Upper lobe of right lung (tissue), 1 donor: ENCODE measurements at places on chromosomes 16 and 17.

DNA sequence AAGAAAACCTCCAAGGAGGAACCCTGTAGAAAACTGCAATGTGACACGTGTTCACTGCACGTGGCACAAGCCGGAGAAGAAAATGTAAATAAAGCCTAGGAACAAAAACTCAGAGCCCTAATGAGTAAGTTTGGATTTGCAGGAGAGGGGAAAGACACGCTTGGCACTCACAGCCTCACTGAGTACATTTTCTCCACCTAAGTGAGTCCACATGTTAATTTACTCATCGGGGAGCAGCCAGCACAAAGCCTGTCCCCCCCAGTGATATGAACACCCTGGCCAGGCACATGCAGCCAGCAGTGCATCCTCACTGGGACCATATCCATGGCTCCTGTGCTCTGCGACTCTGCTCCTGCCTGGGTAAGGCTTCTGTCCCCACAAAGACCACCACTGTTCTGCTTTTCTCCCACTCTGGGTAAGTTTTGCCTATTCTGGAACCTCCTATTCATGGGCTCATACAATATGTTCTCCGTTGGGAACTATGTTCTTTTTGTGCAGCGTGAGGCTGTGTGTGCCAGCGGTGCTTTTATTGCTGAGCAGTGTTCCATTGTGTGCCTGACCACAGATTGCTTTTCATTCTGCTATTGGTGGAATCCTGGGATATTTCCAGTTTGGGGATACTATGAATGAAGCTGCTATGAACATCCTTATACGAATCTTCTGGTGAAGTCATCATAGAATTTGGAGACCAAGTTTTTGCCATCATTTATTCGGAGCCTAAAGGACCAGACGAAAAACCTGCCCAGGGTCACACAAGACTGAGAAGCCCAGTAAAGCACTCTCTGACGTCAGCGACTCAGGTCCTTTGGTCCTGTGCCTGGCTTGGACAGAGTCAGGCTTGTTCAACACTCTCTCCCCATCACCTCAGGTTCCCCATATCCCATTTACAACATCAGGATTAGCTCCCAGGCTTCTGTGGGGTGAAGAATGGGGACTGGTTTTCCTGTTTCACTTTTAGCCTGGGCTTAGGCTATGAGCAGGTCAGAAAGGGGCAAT is 53.3 kb downstream of the RNF112 start:
- no peak for DNase-seq
- no peak overlapping the region for H3K4me3 ChIP-seq
- no peaks in the 10 kb centered on the region for H3K27me3 ChIP-seq

DNA sequence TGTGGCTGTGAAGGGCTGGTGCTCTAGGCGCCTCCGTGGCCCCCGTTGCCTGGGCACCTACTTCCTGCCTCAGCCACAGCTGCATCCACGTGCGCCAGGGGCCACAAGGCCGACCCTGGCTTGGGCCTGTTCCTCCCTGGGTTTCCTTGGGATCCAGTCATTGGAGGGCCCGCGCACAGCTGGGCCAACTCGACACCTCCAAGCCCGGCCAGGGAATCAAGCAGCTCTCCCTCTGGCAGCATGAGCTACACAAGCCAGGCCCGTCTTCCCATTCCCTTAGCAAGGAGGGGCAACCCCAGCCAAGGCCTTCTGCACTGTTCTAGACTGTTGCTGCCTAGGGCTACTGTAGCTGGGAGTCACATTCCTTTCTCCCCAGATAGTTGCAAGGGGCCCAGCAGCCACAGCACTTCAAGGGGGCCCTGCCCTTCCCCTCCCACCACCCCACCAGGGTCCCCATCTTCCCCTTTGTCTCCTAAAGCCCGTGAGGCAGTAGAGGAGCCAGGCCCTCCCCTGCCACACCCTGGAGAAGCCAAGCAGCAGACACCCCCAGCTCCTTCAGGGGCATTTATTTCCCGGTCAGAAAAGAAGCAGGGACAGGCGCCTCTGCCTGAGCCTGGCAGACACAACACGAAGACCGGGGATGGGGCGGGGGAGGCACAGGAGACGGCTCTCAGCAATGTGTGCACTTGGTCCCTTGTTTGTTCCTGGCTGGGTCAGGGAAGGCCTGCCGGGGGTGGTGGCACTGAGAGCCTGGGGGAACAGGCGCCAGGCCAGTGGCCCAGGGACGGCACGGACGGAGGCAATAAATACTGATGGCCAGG is 3.8 kb downstream of the ARHGDIA start:
- DNase-seq = no peak
- H3K4me3 ChIP-seq = no peak overlapping the region
- peaks cover 19% of the 10 kb centered on the region for H3K36me3 ChIP-seq
- peak overlapping the region; percentile 58 for H3K27ac ChIP-seq
- H3K27me3 ChIP-seq = no peaks in the 10 kb centered on the region

GRCh38 chr16:22217890-22218730 is 12.0 kb downstream of the EEF2K start:
- no peak for DNase-seq
- peaks cover 13% of the 10 kb centered on the region for H3K36me3 ChIP-seq
- H3K27me3 ChIP-seq = no peaks in the 10 kb centered on the region

DNA sequence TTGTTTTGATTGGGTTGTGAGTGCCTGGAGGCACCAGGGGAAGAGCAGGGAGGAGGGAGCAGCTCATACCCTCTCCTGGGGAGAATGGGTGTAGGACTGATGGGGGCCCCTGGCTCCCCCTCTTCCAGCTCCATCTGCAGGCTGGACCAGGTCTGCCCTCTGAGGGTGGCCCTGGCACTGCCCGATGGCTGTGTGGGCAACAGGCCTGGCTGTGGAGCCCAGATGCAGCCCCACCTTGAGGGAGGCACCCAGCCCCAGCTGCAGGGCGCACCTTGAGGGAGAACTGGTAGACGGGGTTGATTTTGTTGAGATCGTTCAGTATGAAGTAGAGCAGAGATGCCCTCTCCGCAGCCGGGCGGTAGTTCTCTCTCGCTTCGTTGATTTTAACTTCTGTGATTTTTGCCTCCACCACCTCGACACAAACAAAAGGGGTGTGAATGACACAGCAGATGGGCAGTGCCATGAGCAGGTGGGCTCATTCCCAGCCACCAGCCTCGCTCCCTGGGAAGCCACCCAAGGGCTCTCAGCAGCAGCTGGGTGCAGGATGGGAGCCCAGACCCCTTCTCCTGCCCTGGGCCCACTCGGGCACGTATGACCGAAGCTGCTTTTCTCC is 71.6 kb downstream of the PGS1 start:
- no peak overlapping the region for H3K27ac ChIP-seq
- H3K27me3 ChIP-seq = no peaks in the 10 kb centered on the region
- H3K4me1 ChIP-seq = no peaks in the 10 kb centered on the region
- no peak for DNase-seq
- no peak overlapping the region for H3K4me3 ChIP-seq

DNA sequence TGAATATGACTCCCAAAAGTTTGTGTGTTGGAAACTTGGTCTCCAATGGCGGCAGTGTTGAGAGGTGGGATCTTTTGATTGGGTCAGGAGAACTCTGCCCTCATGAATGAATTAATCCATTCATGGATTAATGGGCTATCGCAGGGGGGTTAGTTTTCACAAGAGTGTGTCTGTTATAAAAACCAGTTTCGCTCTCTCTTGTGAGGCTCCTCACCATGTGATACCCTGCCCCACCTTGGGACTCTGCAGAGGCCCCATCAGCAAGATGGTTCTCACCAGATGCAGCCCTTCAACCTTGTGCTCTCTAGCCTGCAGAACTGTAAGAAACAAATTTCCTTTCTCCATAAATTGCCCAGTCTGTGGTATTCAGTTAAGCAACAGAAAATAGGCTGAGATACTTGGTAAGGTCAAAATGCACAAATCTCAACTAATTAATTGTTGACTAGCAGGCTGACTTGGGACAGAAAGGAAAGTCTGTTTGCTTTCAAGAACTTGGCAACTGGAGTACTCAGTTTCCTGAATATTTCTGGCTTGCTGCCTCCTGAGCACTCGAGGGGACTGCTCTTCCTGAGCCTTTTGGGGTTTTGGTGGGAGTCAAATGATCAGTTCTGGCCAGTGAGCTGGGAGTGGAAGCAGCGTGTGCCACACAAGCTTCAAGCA is 13.8 kb upstream of the CCL17 start:
- no peak for DNase-seq
- no peak overlapping the region for H3K27ac ChIP-seq
- H3K27me3 ChIP-seq = no peaks in the 10 kb centered on the region
- peaks cover 18% of the 10 kb centered on the region for H3K4me1 ChIP-seq
- H3K4me3 ChIP-seq = no peak overlapping the region
- no peaks in the 10 kb centered on the region for H3K36me3 ChIP-seq

GRCh38 chr16:2955779-2956578 is 8.1 kb upstream of the KREMEN2 start:
- no peak overlapping the region for H3K27ac ChIP-seq
- no peak overlapping the region for H3K4me3 ChIP-seq
- H3K27me3 ChIP-seq = peaks cover 62% of the 10 kb centered on the region
- no peak for DNase-seq
